ENCODE measurements at places on chromosomes 5 and 9.

GRCh38 chr5:108545301-108545700, 163.4 kb upstream of the FBXL17 start:
- no peak for DNase-seq

- DNase-seq, result no peak
Observed at GRCh38 chr5:128470663-128471062, 67.4 kb downstream of the FBN2 start.

GRCh38 chr5:143606043-143606752, 202.7 kb upstream of the NR3C1 start:
- DNase-seq, result no peak

GRCh38 chr5:171142617-171143016, 166.4 kb upstream of the TLX3 start:
- DNase-seq, result no peak

DNA sequence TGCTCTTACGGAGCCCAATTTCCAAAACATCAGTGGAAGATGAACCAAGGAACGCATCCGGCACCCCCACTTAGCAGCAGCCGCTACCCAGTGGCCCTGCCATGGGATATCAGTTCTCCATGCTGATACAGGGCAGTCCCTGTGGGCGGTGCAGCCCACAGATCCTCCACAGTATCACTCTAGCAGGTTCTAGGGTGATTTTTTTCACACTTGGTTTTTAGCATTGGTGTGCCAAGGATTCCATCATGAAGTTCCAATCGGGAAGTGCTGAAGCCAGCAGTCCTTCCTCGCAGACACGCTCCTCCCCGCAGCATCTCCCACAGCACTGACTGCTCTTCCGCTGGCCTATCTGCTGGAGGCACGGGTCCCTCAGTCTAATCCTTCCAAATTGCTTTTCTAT, 261.9 kb downstream of the SYK start:
- DNase-seq, result no peak

- DNase-seq, result no peak
Observed at GRCh38 chr9:72133365-72134035, 15.7 kb upstream of the GDA start.

- peak; percentile 92 for DNase-seq
Observed at GRCh38 chr5:37738057-37738691, 101.7 kb downstream of the GDNF start.

- DNase-seq, result no peak
Observed at GRCh38 chr5:151083081-151083676, 2.3 kb upstream of the TNIP1 start.

DNA sequence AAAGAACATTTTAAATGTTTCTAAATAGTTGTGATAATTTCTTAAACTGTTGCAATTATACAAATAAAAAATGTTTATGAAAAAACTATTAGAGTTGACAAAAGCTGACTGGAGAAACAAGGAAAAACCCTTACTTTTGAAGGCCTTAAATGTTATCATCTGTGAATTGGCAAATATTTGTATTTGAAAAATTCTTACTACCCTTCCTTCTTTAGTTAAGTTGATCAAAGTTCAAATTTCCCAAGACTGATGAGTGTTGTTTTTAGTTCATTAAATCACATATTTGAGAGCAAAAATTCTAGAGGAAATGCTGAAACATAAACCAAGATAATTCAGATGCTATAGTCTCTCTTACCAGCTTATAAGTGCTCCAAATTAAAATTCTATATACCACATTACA, 2.6 kb upstream of the SLC35D2 start:
- no peak for DNase-seq

DNA sequence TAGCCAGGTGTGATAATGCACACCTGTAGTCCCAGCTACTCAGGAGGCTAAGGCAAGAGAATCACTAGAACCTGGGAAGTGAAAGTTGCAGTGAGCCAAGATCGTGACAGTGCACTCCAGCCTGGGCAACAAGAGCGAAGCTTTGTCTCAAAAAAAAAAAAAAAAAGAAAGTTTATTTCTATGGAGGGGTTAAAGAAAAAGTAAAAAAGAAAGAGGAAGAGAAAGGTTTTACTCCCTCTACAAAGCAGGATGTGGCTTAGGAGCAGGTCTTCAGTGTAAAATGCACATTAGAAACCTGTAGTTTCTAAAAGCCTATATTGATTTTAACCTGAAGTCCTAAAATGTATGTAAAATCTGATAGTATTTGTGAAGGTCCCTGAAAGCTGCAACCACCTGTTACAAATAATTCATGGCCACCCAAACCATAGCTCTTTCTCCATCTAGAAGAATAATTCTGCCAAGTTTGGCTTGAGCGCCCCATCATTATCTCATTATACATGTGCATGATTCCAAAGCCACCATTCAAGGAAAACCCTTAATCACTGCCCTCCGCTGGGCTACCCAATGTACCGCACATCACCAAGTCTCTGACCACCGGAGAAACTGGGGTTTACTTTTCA, 3.4 kb downstream of the FNBP1 start:
- no peak for DNase-seq

Measured in GM04503 (cell line).